ENCODE measurements at places on chromosomes 2 and 18.

DNA sequence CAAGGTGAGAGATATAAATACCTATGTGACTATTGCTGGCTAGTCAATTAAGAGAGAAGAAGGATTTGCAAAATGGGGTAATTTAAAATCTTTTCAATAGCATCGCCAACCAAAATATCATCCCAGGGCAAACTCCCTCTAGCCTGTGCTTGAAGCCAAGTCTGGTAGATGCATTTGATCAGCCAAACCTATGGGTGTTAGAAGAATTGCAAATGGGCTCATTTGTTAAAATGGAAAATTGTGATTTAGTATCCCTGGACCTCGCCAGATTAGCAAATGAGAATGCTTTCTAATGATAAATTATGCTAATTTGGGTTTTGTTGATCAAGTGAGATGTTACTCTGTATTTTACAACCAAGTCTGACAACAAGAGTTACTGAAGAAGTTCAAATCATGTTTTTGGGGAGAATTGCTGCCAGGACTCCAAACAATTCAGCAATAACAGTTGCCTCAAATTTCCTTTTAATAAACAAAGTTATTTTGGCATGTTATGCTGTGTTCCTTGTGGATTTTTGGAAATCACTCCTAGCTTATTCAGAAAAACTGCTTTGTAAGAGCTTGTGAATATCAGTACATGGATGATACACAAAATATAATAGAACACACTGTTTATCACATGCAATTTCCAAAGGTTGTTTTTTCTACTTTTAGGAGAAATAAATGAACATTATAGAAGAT is 272.5 kb upstream of the PARD3B start:
- DNase-seq: no peak

- peak; percentile 55 for DNase-seq
Observed at GRCh38 chr2:100142393-100142792, at the start of gene AFF3. TSS of gene AFF3 (minus strand) at chr2:100142590. CDS start at chr2:100104454, 38,136 bp downstream.

DNA sequence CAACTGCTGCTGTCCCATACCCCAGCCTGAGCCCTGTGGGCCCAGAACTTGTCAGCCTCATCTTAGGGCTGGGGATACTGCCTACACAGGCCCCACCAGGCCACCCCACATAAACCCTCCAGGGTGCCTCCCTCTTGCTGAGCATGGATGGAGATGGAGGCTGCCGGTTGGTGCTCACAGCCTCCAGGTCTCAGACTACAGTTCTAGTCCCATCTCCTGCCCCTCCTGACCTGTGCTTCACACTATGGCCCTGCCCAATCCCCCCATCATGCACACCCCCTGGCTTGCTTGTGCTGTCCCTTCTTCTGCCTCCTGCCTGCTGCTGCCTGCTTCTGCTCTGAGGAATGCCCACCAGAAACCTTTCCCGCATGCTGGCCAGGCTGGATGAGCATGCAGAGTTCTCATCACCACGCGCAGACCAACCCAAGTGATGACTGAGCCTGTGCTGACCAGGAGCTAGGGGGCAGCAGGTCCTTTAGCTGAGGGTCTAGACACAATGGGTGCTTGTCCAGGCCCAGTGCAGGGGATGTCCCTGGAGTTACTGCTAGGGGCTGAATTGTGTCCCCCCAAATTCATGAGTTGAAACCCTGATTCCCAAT is 138.4 kb upstream of the HS6ST1 start:
- DNase-seq: no peak

- no peak for DNase-seq
Observed at GRCh38 chr2:86420913-86421312, 20.3 kb upstream of the KDM3A start.

DNA sequence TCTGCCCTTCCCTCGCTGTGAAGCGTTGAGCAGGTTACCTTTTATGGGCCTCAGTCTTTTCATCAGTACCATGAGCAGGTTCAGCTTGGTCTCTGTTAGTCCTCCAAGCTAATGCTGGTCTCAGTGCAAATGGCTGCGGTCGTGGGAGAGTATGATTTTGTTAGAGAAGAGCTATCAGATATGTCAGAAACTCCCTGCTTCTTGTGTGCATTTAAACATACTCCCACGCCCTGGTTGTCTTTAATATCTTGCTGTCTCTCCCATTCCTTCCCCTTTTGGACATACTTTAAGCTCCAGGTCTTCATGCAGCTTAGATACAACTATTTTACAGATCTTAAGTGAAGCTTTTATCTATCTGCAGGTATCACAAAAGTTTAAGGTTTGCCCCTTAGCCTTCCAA is 62.9 kb downstream of the EFR3B start:
- DNase-seq: no peak

GRCh38 chr2:46645681-46646162 is 166.4 kb downstream of the TMEM247 start:
- no peak for DNase-seq

- DNase-seq: no peak
Observed at GRCh38 chr2:115094441-115094840, 652.0 kb downstream of the DPP10 start.

DNA sequence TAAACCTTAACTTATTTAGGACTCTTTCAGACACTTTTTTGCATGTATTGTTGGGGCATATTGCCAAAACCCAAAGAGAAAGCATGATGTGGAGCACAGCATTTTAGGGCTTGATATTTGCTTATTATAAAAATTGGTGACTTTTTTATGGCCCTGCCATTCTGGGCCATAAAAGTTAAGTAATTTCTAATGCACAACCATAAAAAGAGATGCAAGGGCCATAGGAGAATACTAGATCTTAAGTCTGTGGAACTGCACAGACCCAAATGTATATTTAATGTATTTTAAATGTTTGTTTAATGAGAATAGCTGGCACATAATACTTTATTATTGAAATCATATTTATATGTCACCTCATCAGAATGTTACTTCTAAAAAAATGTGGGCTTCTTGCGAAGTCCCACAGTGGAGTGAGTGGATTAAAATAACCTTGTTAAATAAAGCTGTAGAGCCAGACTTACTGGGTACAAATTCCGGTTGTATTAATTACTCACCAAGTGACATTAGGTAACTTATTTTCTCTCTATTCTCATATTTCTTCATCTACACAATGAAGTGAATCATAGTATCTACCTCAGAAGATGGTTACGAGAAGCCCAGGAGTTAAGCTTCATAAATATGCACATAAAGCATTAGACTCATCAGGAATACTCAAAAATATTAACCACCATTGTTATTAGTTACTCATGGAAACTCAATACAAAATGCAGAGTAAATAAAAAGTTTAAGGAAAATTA is 52.2 kb downstream of the HNMT start:
- DNase-seq: no peak

- DNase-seq: no peak
Observed at GRCh38 chr2:108958002-108958401, 31.0 kb downstream of the EDAR start.
